ENCODE measurements at places on chromosomes 16 and 17.

GRCh38 chr17:44872131-44872768, 24.6 kb downstream of the HIGD1B start:
- no peak for DNase-seq

GRCh38 chr16:48546774-48547173, 63.2 kb downstream of the N4BP1 start:
- DNase-seq, result no peak

- DNase-seq, result no peak
Observed at GRCh38 chr17:35773679-35774425, 13.2 kb downstream of the C17orf50 start.

- DNase-seq, result no peak
Observed at GRCh38 chr17:78365561-78366108, 5.8 kb upstream of the SOCS3 start.

DNA sequence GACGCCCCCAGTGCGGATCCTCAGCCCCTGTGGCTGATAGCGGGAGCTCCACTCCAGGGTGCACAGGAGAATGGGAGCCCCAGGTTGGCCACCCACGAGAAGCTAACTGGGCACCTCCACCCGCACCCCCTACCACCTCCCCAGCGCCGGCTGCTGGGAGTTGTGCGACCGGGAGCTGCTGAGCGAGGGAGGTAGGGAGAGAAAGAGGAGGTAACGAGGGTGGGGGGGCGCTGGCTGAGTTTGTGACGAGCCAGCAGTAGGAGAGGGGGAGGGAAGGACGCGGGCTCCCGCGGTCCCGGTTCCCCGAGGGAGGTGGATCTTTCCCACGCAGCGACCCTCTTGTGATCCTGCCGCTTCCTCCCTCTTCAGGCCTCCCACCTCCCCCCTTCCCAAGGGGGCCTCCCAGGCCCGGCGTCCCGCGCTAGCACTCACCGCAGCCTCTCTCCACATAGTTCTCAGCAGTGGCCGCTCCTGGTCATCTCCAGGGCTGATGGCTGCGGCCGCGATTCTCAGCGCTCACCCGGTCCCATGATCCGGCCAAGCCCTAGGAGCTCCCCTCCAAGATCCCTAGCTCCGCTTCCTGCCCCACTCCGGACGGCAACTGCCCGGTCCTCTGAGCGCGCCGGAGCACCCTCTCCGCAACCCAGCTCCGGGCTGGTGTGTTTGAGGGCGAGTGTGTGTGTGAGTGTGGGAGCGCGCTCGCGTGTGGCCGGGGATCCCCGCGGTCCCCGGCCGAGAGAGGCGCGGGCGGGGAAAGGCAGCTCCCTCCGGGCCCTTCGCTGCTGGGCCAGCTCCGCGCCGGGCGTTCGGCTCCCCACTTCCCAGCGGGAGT, at the start of gene GRIN2A:
TSS of gene GRIN2A (minus strand) at position 207 of the 832 bp plus-strand sequence. CDS start 2,017 bp downstream, outside the sequence.
- no peak for DNase-seq

DNA sequence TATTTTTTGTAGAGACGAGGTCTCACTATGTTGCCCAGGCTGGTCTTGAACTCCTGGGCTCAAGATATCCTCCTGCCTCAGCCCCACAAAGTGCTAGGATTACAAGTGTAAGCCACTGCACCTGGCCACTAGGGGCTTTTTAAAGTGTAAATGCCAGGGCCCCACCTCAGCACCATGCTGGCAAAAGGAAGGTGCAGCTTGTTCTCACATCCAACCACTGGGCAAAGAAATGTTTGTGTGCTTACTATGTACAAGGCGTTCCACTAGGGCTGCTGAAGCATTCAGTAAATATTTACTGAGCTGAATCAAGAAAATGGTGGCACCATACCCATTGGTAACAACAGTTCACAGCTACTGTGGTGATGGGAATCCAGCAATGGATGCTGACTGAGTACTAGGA, 22.6 kb downstream of the COG1 start:
- no peak for DNase-seq

GRCh38 chr16:82937926-82938520, 311.3 kb downstream of the CDH13 start:
- no peak for DNase-seq

DNA sequence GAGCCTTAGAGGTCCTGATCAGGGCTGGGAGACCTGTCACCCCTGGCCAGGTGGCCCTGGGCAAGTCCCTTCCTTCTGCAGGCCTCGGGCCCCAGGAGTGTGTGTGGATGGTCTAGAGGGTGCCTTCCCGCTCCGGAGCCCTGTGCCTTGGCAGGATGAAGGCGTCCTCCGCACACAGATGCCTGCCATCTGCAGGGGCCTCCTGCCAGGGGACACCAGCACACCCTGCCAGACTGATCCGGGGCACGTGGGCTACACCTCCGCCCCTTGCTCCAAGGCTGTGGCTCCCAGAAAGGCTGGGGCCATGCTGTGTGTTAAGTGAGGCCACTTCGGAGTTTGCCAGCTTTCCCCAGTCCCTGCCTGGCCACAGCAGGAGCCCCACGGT, 30.7 kb downstream of the NPTX1 start:
- no peak for DNase-seq

- no peak for DNase-seq
Observed at GRCh38 chr17:68606451-68607307, 5.5 kb upstream of the FAM20A start.

DNA sequence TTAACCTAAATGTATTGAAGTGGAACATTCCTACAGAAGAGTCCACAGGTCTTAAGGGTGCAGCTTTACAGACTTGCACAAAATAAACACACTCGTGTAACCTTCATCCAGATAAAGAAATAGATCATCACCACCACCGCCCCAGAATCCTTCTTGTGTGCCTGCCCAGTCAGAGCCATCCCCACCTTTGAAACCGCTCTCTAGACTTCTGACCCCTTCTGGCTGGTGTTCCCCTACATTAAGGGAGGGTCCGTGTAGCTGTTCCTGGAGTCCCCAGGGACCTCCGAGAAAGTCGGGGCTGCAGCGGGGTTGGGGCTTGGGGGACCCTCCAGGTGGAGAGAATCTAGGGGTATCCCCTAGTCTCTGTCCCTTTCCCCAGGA, 9.4 kb downstream of the TBX4 start:
- no peak for DNase-seq

DNA sequence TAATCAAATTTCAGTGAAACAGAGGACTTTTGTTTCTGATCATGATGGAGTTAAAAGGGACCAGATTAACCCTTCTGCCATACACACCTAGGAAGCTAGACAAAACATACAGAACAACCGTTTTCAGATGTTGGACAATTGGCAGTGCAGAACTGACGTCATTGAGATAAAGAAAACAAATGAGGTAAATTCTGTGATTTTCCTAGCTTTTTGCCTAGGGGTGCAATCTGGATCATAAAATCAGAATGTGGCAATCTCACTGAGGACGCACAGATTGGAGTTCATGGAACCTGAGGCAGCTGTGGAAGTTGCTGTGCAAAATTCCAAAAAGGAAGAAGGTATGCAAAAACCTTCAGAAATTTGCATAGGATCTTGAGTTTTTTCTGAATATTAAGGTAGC, 15.0 kb upstream of the USP32 start:
- no peak for DNase-seq

DNA sequence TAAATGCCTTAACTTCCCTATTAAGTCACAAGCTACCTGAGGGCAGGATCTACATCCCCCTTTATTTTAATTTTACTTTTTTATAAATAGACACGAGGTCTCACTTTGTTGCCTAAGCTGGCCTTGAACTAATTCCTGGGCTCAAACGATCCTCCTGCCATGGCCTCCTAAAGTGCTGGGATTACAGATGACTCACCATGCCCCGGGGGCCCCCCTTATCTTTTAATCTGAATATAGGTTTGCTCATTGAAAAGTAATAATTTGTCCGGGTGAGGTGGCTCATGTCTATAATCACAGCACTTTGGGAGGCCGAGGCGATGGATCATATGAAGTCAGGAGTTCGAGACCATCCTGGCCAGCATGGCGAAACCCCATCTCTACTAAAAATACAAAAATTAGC, 14.2 kb downstream of the ETV4 start:
- DNase-seq, result no peak

- no peak for DNase-seq
Observed at GRCh38 chr17:8520981-8521380, 85.3 kb downstream of the NDEL1 start.

GRCh38 chr17:68576811-68577496, 24.2 kb downstream of the FAM20A start:
- DNase-seq, result no peak

DNA sequence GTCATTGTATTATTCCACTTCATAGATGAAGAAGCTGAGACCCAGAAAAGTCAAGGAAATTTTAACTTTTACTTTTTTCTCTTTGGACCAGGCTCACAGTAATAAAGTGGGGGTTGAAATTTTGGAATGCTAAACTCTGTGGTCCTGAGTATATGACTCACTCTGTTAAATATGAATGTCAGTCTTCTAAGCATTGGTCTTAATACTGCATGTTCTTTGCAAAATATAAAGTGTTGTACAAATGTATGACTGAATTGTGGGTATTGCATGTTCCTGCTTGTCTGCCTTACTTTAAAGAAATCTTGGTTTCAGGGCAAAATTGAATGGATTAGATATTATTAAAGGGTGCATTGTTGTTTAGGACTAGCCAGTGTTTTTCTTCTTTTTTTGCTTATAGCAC, 950.8 kb upstream of the GOT2 start:
- no peak for DNase-seq

DNA sequence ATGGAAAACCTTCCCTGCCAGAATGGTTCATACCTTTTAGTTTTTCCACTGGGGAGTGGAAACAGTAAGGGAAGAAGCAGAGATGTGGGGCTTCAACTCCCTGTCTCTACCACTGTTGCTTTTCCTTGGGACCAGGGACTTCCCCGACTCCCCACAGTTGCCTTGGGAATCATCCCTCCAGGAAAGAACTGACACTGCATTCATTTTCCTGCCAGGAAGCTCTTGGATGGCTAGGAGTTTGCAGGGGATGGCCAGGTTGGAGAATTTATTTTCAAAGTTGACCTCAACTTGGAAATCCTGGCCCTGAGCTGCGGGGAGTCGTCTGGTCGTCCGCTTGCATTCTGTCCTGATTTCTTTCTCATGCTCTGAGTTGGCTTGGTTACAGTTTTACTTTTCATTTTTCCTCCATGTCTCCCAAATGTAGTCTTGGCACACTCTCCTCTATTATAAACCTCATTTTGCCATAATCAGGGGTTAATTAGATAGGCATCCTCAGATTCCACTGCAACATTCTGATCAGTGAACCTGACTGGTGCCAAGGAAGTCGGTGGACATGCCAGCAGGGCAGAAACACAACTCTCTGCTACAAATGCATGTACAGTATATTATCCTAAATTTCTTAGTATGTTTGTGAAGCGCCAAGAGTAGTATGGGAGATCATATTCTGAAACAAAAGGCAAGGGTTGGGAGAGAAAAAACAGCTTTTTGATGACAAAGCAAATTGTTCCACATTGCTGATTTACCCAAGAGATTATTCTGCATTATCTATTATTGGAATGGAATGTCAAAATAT, 220.5 kb upstream of the XYLT1 start:
- DNase-seq, result no peak

GRCh38 chr16:2848933-2849725, 8.8 kb downstream of the PRSS22 start:
- no peak for DNase-seq

DNA sequence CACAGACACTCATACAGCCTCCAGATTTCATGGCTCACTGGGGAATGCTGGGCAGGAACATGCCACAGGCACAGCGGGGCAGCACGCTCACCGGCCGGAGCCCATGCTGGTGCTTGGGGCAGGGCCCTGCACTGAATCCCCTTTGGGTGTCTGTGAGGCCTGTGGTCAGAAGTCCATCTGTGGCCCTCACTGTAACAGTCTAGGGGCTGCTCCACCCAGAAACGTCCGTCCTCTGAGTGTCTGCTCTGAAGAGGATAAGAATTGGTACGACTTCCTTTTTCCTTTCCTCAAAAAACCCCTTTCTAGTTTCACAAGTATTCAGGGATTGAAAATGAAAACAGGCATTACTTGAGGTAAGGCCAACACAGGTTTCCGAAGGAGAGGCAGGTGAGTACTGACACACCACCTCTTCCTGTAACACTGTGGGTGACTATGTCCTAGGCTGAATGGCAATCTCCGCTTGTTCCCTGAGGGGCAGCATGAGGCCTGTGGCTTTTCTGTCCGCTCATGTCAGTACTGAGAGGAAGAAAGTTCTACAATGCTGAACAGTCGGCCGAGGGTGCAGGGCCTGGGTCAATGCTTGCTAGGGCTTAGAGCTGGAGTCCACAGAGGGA, 42.5 kb downstream of the TMEM11 start:
- DNase-seq, result no peak

Data from substantia nigra (tissue), 51 donors.